ENCODE measurements at places on chromosomes 11 and 22. TPM values are rescaled to one million over a fixed set of nuclear protein-coding genes. Genes with fewer than 3 reads are reported as not detected.
A peak's percentile ranks its signal among the peaks of the same experiment; 100 is the strongest.

The TRIM77 gene
- not detected for polyA plus RNA-seq

- peak; percentile 84 for DNase-seq
- no peak within 1 kb of the TSS for H3K27ac ChIP-seq
- H3K27me3 ChIP-seq, result peaks cover 3% of the 10 kb centered on the region
- H3K4me3 ChIP-seq, result peak within 1 kb of the TSS; percentile 75
Measured at GRCh38 chr11:65314501-65315203, at the start of gene CDC42EP2. Gene CDC42EP2, plus strand, starts transcription at chr11:65314866. Its CDS starts 6,033 bp downstream, at chr11:65320899.

DNA sequence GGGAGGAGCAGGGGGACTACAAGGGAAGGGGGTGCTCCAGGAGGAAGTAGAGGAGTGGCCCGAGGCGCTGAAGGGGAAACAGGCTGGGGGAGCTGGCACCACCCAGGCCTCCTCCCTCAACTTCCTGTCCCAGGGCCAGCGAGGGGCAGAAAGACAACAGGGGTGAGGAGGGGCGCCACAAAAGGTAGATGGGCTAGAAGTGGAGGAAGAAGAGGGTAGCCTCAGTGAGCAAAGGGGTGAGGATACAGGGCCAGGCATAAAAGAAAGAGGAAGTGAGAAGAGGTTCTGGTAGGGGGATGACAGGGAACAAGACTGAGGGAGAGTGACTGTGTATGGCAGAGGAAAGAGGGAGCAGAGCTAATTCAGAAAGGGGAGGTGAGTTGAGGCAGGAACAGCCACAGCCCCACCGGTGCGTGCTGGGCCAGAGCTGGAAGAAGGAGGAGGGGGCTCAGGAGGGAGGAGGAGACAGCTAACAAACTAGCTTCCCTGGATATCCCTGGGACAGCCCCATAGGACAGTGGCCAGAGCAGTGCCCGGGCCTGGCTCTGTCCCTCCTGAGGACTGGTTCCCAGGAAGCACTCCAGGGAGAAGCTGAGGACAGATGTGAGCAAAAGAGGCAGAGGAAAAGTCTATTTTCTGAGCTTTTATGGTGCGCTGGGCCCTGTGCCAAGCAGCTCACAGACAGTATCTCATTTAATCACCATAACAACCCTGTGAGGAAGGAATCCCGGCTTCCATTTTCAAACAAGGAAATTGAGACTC, 8.5 kb downstream of the DCHS1 start:
- no peaks in the 10 kb centered on the region for H3K36me3 ChIP-seq
- H3K4me1 ChIP-seq, result no peaks in the 10 kb centered on the region
- no peak overlapping the region for H3K27ac ChIP-seq
- peak; percentile 37 for DNase-seq
- H3K27me3 ChIP-seq, result no peaks in the 10 kb centered on the region
- H3K4me3 ChIP-seq, result no peak overlapping the region

The TRPM5 gene
- not detected for polyA plus RNA-seq

The RFPL2 gene
- polyA plus RNA-seq, result not detected

- H3K27me3 ChIP-seq, result no peaks in the 10 kb centered on the region
- H3K36me3 ChIP-seq, result no peaks in the 10 kb centered on the region
- H3K27ac ChIP-seq, result no peak overlapping the region
Measured at GRCh38 chr22:29879753-29880152, 3.2 kb upstream of the MTMR3 start.

- H3K36me3 ChIP-seq, result no peaks in the 10 kb centered on the region
- H3K4me1 ChIP-seq, result no peaks in the 10 kb centered on the region
- no peak overlapping the region for H3K4me3 ChIP-seq
- H3K27me3 ChIP-seq, result no peaks in the 10 kb centered on the region
Measured at GRCh38 chr22:21082248-21082647, 36.5 kb downstream of the LRRC74B start.

DNA sequence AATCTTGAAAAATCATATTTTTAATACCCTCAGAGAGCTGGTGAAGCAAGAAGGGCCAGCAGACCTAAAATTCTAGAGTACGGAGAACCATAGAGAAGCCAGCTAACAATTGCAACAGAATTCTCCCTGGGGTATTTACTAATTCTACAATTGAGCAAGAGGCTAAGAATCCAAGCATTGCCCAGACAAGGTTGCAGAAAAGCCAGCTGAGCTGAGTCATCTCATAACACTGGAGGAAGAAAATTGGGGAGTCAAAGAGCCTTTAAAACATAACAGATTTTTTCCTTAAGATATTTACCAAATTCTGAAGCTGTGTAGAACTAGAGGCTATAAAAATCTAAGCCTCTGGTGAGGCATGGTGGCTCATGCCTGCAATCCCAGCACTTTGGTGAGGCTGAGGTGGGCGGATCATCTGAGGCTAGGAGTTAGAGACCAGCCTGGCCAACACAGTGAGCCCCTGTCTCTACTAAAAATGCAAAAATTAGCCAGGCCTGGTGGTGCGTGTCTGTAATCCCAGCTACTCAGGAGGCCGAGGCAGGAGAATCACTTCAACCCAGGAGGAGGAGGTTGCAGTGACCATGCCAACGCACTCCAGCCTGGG, 13.6 kb upstream of the TMEM216 start:
- no peak for DNase-seq
- no peak overlapping the region for H3K27ac ChIP-seq
- no peaks in the 10 kb centered on the region for H3K27me3 ChIP-seq

GRCh38 chr22:28207281-28208030, 288.4 kb upstream of the PITPNB start:
- H3K4me3 ChIP-seq, result no peak overlapping the region
- no peaks in the 10 kb centered on the region for H3K27me3 ChIP-seq
- no peaks in the 10 kb centered on the region for H3K36me3 ChIP-seq

All from naive thymus-derived CD8-positive, alpha-beta T cell (primary cell).